ENCODE measurements at places on chromosomes 1 and 21. TPM values are rescaled to one million over a fixed set of nuclear protein-coding genes. Genes with fewer than 3 reads are reported as not detected.

PDE4B gene
- total RNA-seq = 52.8 TPM

HSD3B2 gene
- not detected for total RNA-seq

COL24A1 gene
- total RNA-seq = 3.9 TPM

ARHGEF16 gene
- 0.97 TPM for total RNA-seq

All from fibroblast of villous mesenchyme (primary cell).